Neural progenitor cell (in vitro differentiated cells): ENCODE measurements at places on chromosomes 6 and 20. TPM values are rescaled to one million over a fixed set of nuclear protein-coding genes. Genes with fewer than 3 reads are reported as not detected.

Gene KIFC1
- total RNA-seq: 93.9 and 179 TPM in 2 replicates

Gene WFDC2
- total RNA-seq: 2.7 and 5.8 TPM in 2 replicates

Gene LKAAEAR1
- 0.99 TPM in 1 of 2 replicates, not detected in the other for total RNA-seq

Gene TSPO2
- total RNA-seq: not detected in 2 replicates

Gene APOBEC2
- 0.46 TPM in 1 of 2 replicates, not detected in the other for total RNA-seq

Gene RBM24
- 17.3 and 27.6 TPM in 2 replicates for total RNA-seq

Gene ETV7
- total RNA-seq: 0.09 and 0.11 TPM in 2 replicates

Gene FAM83C
- total RNA-seq: not detected in 2 replicates

Gene OR2J2
- total RNA-seq: 0.09 TPM in 1 of 2 replicates, not detected in the other

Gene TP53TG5
- 0.06 TPM in 1 of 2 replicates, not detected in the other for total RNA-seq

DNA sequence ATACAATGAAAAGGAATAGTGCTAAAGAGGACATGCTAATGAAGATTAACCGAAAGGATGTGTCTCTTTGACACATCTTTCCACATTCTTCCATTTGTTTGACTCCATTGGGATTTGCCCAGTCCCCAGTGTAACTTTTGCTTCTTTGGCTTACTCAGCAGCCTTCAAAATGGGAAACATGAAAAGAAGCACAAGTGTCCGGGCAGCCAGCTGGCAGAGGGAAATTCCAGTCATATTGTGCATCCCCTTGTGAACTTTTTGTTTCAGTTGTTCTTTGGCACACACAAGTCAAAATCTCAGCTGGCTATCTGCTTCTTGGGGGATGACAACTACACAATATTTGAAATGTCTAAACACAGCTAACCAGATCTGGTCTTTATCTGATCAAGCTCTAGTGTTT lies 157.4 kb downstream of the OGFRL1 start:
- no peak for DNase-seq

- no peak for DNase-seq
These were observed 1354.6 kb downstream of the HACE1 start for GRCh38 chr6:103505155-103505518.

- no peak for DNase-seq
These were observed 104.8 kb downstream of the FLRT3 start for GRCh38 chr20:14232650-14233049.

DNA sequence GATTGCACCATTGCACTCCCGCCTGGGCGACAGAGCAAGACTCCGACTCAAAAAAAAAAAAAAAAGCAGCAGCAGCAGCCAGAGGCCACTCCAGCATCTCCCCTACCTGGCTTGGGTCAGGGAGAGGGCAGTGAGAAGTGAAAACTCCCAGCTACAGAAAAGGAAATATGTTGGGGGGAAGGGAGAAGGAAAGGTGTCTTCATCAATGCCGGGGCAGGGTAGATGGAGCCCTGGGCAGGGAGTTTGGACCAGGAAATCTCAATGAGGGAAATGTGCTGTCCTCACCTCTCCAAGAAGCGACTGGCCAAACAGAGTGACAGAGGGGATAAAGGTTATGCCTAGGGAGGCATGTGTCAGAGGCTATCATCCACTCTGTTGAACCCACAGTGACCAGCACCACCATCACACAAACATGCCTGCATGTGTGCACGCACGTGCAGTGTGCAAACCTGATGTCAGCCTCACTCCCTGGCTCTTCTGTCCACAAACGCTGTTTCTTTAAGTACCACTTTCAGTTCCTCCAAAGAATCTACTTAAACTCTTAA lies 887 bp upstream of the AIF1 start:
- DNase-seq: no peak

DNA sequence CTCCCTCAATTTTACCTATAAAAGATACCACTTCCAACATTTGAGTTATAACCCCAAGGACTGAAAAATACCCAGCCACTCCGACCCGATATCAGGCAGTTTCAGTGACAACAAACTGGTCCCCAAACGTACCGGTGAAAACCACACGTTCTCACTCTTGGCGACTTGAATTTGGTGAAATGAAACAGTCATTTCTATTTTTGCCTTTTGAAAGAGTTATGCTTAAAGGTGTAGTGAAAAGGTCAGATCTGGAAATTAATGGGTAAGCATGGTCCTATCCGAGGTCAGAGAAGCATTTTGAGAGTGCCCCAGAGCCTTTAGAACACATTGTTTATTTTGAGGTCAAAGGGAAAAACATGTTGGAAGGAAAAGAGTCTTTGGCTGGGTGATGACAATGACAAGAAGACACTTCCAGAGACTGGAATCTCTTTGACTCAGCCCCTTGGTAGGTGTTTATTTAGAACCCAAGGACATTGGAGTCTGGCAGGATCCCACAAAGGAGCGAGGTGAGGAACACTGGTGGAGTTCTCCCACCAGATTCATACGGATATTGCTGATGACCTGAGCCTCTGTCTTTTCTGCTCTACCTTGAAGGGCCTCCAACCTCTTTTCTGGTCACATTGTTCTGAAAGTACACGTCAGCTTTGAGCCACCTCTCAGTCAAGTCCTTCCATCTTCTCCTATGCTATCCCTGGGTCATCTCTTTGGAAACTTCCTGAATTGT lies 235.0 kb downstream of the GMPR start:
- DNase-seq: no peak

- DNase-seq: no peak
These were observed 162.6 kb downstream of the DNAH8 start for GRCh38 chr6:38877721-38878120.

DNA sequence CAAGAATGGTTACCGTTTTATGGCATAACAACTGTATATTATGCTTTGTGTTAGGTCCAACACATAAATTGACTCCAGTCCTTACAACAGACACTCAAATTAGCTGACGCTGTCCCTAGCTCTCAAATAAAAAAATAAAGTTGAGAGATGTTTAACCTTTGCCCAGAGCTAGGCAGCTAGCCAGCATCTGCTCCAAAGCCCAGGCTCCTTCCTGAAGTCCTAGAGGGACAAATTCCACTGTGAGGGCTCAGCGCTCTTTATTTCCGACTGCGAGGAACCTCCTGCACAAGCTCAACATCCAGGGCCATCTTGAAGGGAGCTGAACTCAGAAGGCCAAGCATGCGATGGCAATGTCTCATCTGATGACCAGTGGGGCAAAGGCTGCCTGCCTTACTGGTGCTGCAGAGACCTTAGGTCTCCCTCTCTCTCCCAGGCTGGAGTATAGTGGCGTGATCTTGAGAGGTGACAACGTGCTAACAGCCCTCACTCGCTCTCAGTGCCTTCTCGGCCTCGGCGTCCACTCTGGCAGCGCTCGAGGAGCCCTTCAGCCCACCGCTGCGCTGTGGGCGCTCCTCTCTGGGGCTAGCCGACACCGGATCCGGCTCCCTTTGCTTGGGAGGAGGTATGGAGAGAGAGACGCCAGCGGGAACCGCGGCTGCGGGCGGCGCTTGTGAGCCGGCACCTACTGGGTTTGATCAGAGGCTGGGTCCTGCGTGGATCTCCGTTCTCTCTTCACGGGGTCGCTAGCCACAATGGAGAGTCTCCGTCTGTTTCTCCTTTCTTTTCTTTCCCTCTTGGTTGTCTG lies 24.7 kb upstream of the GFOD1 start:
- no peak for DNase-seq

DNA sequence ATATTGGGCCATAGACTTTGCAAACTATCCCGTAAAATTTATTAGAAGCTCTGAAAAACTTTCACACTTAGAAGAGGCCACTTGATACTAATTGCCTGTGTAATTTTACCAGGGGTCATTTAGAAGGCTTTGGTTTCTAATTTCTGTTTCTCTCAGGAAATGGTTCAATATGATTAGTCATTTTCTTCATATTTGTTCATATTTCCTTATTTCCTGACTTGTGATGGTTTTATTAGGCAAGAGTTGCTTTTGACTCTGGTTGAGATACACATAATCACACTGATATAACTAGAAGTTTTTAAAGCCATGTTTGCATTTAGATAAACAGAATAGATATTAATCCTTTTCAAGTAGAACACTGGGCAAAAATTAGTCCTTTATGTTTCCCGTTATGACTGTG lies 11.8 kb upstream of the HBS1L start:
- no peak for DNase-seq

DNA sequence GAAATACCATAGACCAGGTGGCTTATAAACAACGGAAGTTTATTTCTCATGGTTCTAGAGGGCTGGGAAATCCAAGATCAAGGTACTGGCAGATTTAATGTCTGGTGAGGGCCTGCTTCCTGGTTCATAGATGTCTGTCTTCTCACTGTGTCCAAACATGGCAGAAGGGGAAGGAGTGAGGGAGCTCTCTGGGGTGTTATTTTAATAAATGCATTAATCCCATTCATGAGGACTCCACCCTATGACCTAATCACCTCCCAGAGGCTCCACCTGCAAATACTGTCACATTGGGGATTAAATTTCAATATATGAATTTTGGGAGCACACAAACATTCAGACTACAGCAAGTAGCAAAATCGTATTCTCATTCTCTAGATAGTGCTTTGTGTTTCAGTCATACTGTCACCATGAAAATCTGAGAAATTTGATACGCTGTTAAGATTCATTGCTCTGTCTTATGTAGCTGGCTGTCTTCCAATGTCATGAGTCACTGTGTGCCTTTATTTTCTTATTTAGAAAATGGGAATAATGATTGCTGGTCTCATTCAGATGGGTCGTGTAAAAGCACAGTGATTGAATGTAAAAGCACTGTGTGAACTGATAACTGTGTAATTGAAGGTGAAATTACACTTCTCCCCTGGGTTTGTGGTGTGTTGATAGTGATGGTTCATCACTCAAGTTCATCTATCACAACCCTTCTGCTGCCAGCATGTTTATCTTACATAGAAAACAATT lies 8.9 kb upstream of the ERVFRD-1 start:
- DNase-seq: no peak

- DNase-seq: no peak
These were observed 11.8 kb downstream of the ENPP1 start for GRCh38 chr6:131819572-131820124.

GRCh38 chr6:145067430-145067829 lies 667.9 kb downstream of the EPM2A start:
- DNase-seq: no peak

DNA sequence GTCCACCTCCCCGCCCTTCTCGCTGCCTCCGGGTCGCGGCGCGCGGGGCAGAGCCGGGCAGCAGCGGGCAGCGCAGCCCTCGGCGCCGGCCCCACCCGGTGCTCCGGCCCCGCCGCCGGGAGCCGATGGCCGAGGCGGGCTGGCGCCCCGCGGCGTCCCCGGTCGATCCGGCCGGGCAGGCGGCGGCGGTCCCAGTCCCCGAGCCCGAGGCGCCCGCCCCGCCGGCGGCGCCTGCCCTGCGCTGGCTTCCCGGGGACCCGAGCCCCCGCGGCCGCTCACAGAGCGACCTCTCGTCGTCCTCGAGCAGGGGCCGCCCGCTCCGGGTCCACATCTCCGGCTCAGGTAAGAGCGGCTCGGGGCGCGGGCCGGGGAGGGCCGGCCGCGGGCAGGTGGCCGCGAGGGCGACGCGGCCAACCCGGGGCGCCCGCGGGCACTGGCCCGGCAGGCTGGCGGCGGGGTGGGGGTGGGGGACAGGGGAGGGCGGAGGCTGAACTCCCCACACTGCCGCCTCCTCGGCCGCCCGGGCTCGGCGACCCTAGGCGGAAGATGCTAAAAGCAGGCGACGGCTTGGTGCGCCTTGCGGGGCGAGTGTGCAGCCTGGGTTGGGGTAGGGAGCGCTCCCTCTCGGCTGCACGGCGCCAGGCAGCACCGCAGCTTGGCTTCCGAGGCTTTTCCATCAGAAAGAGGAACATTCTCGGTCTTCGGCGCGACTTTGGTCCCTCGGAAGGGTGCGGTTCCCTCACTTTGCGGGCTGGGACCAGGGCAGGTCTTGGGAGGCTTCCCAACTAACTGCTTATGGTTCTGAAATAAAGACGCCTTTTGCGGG lies 25.6 kb upstream of the FUCA2 start:
- DNase-seq: peak; percentile 83

GRCh38 chr6:101668496-101669030 lies 275.1 kb downstream of the GRIK2 start:
- DNase-seq: no peak

DNA sequence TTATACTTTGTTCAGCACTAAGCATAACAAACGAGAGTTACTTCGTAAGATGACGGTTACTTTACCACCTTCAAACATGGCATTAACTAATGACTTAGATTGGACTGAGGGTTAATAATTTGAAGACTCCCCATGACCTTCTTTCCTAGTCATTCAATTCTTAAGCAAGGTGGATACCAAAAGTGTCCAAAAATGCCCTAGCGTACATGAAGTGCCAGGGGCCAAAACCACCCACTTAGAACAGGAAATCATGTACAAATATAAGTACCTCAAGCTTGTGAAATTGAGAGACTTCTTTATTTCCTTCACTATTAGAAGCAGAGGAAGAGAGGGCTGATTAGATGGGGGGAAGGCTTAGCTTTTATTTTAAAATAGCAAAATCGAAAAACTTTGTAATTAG lies 166.4 kb downstream of the ATXN1 start:
- no peak for DNase-seq

DNA sequence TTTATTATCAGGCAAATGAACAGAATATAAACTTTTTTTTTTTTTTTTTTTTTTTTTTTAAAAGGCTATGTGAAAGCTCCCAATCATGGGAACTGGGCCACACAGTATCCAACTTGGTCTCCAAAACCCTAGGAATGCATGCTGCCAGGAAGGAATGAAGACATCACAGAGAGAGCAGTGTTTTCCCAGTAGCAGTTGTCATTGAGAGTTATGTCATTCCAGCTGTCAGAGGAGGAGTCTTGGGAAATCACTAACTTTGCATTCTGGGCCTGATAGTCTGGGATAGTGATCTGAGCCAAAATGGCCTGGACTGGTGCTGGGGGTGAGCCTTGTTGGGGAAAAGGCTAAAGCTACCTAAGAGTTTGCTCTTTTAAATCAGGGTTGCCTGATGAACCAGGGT lies 231.3 kb upstream of the MAP3K7 start:
- DNase-seq: no peak

- no peak for DNase-seq
These were observed 44.4 kb downstream of the MRPL14 start for GRCh38 chr6:44082872-44083321.

GRCh38 chr6:28995093-28995650 lies 9.9 kb downstream of the ZNF311 start:
- no peak for DNase-seq

DNA sequence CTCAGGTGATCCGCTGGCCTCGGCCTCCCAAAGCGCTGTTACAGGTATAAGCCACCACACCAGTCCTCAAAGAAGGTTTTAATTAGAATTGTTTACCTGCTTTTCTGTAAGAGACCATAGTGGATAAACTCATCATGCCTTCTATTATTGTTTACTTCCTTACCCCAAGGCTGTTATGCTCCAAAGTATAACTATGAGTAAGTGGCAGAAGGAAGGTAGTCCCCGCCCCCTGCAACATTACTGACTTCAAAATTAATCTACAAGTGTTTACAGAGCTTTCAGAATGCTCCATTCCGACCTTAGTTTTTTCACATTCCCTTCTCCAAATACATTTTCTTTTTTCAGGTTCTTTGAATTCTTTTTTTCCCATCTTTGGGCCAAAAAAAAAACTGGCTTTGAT lies 480.5 kb upstream of the NOX3 start:
- DNase-seq: no peak

- DNase-seq: no peak
These were observed 12.8 kb upstream of the CHRNA4 start for GRCh38 chr20:63373996-63374395.

DNA sequence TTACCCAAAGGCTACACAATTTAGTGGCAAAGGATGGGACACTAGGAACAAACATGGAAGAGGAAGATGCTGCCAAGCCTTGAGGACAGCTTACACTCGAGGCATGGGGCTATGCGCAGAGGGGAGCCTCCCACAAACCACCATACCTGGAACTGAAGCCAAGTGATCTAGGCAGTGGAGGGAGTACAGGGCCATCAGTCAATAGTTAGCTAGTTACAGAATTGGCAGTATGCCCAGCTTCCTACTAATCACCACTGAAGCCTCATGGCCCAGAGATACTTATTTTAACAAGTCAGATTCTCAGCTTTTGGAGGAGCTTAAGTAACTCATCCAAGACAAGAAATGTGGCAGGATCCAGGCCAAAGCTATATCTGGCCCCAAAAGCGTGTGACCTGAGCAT lies 226.6 kb upstream of the MOCS1 start:
- DNase-seq: no peak
